ENCODE measurements at places on chromosomes 12 and 14.

- DNase-seq, result no peak
Observed at GRCh38 chr12:87439990-87440827, 589.0 kb downstream of the C12orf50 start.

- no peak for DNase-seq
Observed at GRCh38 chr12:118534003-118534402, 157.6 kb downstream of the SUDS3 start.

GRCh38 chr12:77319166-77319565 is 253.8 kb upstream of the E2F7 start:
- no peak for DNase-seq

DNA sequence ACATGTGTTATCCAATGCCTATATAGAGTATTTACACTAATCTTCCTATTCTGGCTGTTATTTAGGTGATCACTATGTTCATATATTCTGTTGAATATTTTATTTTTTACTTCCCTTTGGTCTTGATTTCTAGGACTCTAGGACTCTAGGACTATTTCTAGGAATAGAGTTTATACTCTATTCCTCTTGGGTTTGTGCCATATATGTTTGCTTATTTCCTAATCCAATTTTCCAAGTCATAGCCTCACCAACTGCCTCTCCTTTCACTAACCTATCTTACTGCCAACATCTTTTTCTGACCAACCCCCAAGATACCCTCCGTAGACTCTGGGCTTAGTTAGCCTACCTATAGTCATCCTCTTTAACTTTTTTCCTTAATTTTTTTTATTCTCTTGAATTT is 28.5 kb downstream of the ARF6 start:
- no peak for DNase-seq

GRCh38 chr14:100424504-100425428 is 101.6 kb downstream of the SLC25A47 start:
- no peak for DNase-seq

DNA sequence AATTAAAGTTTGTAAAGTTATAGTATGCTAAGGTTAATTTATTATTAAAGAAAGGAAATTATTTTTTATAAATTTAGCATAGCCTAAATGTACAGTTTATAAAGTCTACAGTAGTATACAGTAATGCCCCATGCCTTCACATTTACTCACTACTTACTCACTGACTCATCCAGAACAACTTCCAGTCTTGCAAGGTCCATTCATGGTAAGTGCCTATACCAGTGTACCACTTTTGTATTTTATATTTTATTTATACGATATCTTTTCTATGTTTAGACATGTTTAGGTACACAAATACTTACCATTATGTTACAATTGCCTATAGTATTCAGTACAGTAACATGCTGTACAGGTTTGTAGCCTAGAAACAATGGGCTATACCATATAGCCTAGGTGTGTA is 95.1 kb upstream of the GRIN2B start:
- no peak for DNase-seq

- no peak for DNase-seq
Observed at GRCh38 chr14:66716227-66716626, 208.3 kb downstream of the GPHN start.

DNA sequence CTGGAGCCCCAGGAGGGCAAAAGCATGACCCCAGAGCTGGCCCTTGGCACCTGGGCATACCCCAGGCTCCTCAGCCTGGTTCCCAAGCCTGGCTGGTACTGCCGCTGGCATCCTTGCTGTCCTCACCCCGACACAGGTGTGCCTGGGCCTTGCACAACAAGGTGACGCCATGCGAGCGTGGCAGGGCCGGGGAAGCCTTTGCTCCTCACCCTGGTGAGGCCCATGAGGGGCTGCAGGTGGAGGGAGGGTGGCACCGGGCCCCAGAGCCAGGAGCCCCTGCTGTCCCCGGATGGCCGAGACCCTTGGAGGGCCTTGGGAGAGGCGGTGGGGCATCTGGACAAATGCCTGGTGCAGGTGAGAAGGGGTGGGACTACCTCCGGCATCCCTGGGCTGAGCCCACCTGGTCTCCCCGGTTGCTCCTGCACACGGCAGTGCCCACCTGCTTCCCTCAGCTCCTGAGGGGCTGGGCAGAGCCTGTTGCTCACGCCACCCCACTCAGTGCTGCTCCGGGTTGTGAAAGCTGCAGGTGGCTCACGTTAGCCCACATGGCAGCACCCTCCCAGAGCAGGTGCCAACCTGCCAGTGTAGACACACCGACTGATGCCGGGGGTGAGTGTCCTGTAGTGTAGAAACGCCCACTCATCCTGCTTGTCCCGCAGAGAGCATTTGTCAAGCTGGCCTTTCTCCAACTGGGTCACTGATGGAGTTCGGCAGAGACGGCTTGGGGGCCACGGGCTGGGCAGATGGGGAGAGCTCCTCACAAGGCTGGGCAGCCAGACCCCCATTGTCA is 24.6 kb upstream of the KIF26A start:
- no peak for DNase-seq

DNA sequence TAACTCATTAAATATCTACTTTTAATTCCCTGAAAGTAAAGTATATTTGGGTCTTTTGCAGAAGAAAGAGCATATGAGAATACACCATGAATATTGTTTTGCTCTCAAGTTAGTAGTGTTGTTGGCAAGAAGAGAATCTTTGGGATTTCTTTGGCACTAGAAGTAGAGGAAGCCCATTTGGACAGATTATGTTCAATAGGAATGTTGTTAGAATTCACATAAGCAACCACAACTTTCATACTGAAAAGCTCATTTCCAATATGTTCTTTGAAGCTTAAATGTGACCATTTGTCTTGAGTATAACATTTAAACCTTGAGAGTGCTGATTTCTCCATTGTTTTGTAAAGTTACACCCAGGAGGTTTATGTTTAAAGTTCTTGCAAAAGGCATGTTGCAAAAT is 37.6 kb downstream of the PLEKHG7 start:
- DNase-seq, result no peak

DNA sequence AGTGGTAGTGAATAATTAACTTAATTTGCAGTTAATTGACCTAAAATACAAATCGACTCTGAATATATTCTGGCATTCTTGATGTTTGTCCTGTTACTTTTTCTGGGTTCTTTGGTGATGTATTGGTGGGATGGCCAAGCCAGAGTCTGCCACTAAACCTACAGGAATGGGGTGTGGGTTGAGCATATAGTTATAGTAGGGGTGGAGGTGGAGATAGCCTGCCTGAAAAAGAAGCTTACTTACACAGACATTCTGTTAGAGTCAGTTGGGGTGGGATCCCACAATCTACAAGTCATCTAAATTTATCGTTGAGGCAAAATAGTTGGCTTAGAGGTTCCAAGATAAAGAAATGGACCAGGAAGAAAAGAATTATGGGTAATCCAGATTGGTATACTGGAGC is 787.7 kb downstream of the TMTC2 start:
- no peak for DNase-seq

- DNase-seq, result no peak
Observed at GRCh38 chr12:45697371-45697770, 32.1 kb upstream of the ARID2 start.

DNA sequence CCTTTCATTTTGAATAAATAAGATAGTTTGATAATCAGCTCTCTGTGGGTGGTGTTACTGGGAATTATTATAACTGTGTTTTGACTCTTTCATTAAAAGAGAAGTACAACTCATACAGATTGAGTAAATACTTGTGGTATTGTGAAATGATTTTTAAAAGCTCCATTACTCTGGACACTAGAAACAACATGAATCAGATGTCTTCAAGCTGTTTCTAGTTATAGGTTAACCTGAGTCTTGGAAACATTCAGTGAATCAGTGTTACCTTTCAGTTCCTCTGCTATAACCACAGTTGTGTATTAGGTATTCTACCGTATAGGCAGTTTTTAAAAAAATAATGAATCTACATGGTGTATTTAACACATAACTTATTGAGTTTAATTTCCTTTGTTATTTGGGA is 128.4 kb upstream of the SSTR1 start:
- no peak for DNase-seq

- no peak for DNase-seq
Observed at GRCh38 chr14:74732387-74732786, 19.4 kb downstream of the FCF1 start.
